ENCODE measurements at places on chromosomes 3 and 15.

DNA sequence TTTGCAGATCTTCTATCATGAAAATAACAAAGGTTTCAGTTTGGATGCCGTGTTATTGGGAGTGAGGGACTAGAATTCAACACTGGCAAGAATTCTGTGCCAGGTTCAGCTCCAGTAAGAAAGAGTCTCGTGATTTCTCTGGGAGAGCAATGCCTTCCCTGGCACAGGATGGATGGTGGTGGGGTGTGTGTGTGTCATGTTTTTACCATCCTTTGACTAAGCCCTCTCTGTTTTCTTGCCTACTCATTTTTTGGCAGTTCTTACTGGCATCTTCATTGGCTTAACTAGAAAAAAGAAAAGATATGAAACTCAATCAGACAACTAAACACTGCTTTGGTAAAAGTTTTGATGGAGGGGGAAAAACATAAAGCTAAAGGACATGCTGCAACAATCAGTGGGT is 86.6 kb downstream of the FMN1 start:
- peak; percentile 34 for DNase-seq

- no peak for DNase-seq
Observed at GRCh38 chr3:59709702-59710553, 660.1 kb upstream of the CFAP20DC start.

DNA sequence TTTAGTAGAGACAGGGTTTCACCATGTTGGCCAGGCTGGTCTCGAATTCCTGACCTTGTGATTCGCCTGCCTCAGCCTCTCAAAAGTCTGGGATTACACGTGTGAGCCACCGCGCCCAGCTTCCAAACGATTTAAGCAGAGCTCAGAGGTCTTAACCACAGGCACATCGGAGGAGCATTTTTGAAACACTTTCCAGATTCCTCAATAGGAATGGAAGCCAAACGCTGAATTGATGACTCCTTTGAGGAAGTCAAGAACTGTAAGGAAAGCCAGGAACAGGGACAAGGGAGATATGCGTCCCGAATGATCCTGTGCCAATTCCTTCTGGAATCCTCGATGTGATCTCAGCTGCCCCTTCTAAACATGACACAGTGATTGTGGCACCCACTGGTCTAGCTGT is 40.0 kb downstream of the TRH start:
- DNase-seq: no peak

GRCh38 chr15:101003706-101004105 is 84.5 kb downstream of the LRRK1 start:
- no peak for DNase-seq

DNA sequence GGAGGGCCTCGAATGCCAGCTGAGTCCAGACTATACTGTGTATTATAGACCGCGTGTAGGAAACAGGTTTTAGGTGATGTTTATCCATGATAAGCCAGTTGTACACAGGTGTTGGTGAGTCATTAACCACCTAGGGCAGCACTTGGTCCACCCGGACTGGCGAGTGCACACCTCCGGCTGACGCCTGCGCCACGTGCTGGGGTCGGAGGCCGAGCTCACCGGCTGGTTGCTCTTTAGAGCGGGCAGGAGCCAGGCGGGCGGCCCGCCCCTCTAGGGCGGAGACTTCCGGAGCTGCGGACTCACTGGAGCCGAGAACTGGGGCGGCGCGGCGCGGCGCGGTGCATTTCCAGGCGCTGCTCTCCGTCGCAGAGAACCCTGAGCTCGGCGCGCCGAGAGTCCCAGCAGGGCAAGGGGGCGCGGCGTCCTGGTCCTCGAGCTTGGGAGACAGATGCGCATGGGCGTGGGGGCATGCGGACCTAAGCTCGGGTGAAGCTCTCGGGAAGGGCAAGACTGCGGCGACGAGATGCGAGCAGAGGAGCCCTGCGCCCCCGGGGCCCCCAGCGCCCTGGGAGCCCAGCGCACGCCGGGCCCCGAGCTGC is at the start of gene ESYT3:
ESYT3 (plus strand) TSS at position 341 of the 599 bp plus-strand sequence; CDS start at position 524, 183 bp downstream.
- DNase-seq: peak; percentile 51

- DNase-seq: no peak
Observed at GRCh38 chr3:195015021-195015420, 255.9 kb downstream of the XXYLT1 start.

DNA sequence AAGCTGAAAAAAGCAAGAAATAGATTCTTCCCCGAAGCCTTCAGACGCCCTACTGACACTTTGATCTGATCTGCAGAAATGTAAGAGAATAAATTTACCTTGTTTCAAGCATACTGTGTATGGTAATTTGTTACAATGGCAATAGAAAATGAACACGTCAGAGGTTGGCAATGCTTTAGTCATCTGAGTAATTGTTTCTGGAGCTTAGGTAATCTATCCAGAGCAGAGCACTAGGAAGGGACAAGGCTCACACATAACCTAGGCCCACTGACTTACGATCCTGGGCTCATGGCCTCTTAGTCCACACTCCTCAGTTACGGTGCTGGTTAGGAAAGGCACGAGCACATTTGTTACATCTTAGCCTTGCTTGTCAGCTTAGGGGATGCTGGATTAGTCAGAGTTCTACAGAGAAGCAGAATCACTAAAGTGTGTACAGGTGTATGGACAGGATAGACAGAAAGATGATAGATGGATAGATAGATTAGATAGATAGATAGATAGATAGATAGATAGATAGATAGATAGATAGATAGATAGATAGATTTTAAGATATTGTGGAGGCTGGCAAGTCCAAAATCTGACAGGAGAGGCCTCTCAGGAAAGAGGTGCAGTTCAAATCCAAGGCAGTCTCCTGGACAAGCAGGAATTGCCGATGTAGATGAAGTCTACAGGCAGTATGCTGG is 46.8 kb upstream of the TBC1D23 start:
- DNase-seq: peak; percentile 33

DNA sequence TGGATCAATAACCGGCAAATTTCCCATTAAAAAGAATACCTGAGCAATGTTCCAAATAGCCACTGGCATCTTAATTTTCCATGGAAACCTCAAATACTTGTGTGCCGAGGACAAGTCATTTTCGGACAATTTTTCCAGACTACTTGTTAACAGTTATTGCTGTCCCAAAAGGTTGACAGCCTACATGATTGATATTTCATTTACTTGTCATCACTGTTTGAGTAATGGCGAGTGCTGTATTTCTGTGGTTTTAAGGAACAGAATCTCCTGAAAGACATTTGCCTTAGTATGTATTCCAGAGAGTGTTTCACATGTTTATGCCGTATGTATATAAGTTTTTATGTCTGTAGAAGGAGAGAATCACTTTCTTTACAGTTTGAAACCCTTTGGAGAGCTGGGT is 36.7 kb downstream of the MAP2K5 start:
- DNase-seq: no peak

DNA sequence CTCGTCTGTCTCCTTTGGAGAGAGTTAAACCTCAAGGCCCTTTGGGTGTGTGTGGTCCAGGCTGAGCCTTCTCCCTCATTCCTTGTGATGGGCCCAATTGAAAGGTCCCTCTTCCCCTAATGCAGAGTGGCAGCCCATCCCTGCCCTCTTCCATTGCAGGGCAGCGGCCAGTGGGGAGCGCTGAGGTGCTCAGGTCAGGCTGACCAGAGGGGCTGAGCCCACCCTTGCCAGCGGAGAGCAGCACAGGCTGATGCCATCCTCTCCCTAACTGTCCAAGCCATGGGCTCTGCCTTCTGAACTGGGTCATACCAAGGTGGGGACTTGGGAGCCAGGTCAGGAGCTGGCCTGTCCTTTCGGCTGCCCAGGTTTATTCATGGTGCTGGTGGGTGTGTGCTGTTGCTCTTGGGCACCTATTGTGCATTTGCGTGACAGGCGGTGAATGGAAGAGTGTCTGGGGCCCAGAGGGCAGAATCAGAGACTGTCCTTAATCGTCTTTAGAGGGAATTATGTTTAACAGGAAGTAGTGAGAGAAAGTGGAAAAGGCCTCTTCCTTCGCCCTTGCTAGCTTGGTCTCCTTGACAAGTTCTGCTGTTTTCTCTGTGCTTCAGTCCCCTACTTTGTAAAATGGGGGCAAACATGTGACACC is 96.9 kb downstream of the VGLL4 start:
- no peak for DNase-seq

DNA sequence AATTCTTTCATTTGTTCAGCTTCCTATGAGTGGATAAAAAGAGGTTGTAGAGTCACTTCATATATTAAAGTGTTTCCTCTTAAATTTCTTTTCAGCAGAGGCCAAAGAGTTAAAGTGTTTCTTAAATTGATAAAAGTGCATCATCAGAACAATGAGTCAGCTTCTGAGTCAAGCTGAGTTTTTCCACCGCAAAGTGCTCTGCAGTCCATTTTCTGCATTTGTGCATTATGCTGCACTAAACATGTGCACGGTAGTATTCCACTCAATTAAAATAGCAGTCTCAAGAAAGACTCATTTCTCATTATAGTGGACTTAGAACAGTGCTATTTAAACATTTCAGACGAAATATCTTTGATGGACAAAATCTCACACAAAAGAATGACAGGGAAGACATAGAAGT is 152.0 kb downstream of the ZBBX start:
- DNase-seq: peak; percentile 85

- DNase-seq: peak; percentile 23
Observed at GRCh38 chr15:77009646-77010311, 14.9 kb downstream of the PSTPIP1 start.

- peak; percentile 49 for DNase-seq
Observed at GRCh38 chr15:70559265-70560239, 203.8 kb downstream of the UACA start.

GRCh38 chr3:148631124-148631903 is 66.4 kb upstream of the AGTR1 start:
- DNase-seq: peak; percentile 27

GRCh38 chr3:116263842-116264545 is 181.3 kb downstream of the LSAMP start:
- peak; percentile 7 for DNase-seq

- DNase-seq: no peak
Observed at GRCh38 chr3:27275441-27275990, 93.7 kb downstream of the NEK10 start.

DNA sequence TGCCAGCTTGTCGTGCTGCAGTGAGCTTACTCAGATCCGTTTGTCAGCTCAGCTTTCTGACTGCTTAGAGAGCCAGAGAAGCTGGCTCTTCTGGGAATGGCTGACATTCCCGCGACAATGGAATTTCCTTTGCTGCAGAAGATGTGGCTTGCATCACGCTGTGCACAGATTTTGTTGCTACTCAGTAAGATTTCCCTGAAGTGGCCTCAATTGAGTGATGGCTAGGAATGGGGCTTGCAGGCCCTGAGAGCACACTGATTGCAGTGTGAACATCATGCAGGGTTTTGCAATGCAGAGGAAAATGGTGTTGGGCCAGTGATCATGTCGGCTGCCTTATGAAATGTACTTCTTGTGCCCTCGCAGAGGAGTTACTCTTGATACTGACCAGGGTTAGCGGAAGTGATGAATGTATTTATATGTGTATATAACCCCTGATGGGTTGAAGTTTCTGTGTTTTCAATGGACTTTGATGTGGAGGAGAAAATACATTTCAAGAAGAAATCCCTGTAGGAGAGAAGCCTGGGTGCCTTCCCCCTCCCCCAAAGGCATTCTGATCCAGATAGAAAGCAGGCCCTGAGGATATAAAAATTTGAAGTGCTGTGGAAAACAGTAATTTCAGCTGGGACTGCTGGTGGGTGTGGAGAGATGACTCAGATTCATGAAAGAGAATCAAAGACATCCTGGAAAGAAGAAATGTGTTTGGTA is 102.5 kb upstream of the PDZRN3 start:
- DNase-seq: peak; percentile 44

DNA sequence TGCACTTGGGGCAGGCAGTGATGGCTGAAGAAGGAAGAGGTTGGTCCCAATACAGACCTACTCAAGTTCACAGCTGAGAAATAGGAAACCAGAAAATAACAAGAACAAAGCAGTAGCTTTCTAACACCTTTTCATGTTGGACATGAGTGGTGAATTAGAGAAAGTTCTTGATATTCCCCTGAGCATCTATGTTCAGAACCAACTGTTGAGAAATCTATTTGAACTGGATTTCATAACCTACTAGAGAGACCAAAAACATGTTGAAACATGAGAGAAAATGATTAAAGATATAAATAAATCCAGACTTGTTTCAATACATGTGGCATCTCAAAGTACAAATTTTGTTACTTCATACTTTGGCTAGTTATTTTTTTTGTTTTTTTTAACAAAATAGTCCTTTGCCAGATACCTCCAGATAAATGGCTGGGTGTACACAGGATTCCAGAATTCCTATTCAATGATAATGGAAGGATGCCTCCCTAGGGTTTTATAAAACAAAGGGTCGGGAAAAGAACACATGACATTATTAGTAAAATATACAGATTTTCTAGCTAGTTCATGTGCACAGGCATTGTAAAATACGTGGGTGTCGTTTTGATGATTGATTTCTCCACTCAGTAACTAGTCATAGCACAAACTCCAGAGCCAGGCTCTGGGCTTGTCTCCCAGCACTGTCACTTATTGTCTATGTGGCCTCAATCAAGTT is 34.4 kb upstream of the TNFSF10 start:
- no peak for DNase-seq

GRCh38 chr3:119319311-119319710 is 25.1 kb downstream of the ARHGAP31 start:
- no peak for DNase-seq

GRCh38 chr3:38526792-38527191 is 30.7 kb downstream of the EXOG start:
- DNase-seq: no peak

- DNase-seq: no peak
Observed at GRCh38 chr3:124230432-124230831, 238.5 kb upstream of the ROPN1 start.

GRCh38 chr15:90202929-90203328 is 1.8 kb downstream of the SEMA4B start:
- DNase-seq: no peak

DNA sequence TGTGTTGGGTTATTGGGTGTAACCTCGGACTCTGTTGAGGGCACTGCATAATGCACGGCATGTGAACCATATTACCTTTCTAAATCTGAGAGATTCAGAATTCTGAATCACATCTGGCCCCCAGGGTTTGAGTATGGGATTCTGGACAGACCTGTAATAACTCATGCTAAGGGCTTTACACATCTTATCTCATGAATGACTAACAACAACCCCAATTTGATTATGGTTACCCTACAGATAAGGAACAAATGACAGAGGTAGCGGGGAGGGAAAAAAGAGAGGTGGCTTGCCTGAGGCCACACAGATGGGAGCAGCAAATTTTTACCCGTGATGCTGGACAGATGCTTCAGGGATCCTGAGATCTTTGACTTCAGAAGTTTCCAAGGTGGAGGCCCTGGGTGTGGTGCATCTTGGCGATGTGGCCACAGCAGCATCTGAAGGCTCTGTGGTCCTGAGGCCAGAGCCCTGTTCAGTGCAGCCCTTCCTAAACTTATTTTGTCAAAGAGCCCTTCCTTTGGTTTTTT is 43.8 kb downstream of the POMGNT2 start:
- DNase-seq: no peak

GRCh38 chr15:38696790-38697495 is 132.3 kb upstream of the RASGRP1 start:
- DNase-seq: no peak

- DNase-seq: no peak
Observed at GRCh38 chr3:100693225-100693624, 16.1 kb upstream of the TFG start.
